ENCODE measurements at places on chromosomes 7 and 10. TPM values are rescaled to one million over a fixed set of nuclear protein-coding genes. Genes with fewer than 3 reads are reported as not detected.

Gene PRLHR
- not detected for total RNA-seq

Gene NME8
- 1.5 TPM for total RNA-seq

Gene TPK1
- 8.8 TPM for total RNA-seq

Gene ITIH5
- total RNA-seq = not detected

Gene KCNMA1
- 16.4 TPM for total RNA-seq

Gene RBP4
- not detected for total RNA-seq

Gene PHF14
- 25.3 TPM for total RNA-seq

Gene GIMAP6
- total RNA-seq = not detected

Gene TAS2R5
- total RNA-seq = 4.7 TPM

Gene PLEKHS1
- total RNA-seq = not detected

Gene INA
- total RNA-seq = not detected

Gene WDR86
- total RNA-seq = not detected

Gene OR2A12
- not detected for total RNA-seq

Gene SEMA3A
- total RNA-seq = 3.2 TPM

Gene EPO
- not detected for total RNA-seq

Gene PRKCQ
- 0.52 TPM for total RNA-seq

Gene ZNF680
- total RNA-seq = 6.0 TPM

Gene CRHR2
- not detected for total RNA-seq

Gene IFIT1B
- total RNA-seq = not detected

Gene ALDH18A1
- total RNA-seq = 91.0 TPM

Gene CYP26C1
- total RNA-seq = 0.14 TPM

Gene ATOH7
- total RNA-seq = not detected

Gene ZNRF2
- total RNA-seq = 10.2 TPM

Gene SKIDA1
- total RNA-seq = 0.56 TPM

Gene PRR15
- 8.0 TPM for total RNA-seq

Gene FFAR4
- not detected for total RNA-seq

Gene CLRN3
- total RNA-seq = not detected

Gene ACSM6
- not detected for total RNA-seq

Gene PNLIPRP2
- total RNA-seq = not detected

Gene PALS2
- 45.9 TPM for total RNA-seq

Gene HYAL4
- total RNA-seq = not detected

Gene LGI1
- total RNA-seq = not detected

Gene SHH
- total RNA-seq = not detected

Gene ZEB1
- 20.6 TPM for total RNA-seq

Gene AKR1D1
- total RNA-seq = not detected

Gene CYP2C8
- not detected for total RNA-seq

Gene FOXI2
- not detected for total RNA-seq

Gene CFAP69
- total RNA-seq = 3.7 TPM

Gene BTBD16
- total RNA-seq = not detected

Gene FBXL13
- total RNA-seq = 0.74 TPM

Gene KCTD7
- total RNA-seq = 5.5 TPM

Gene EMX2
- not detected for total RNA-seq

Gene HOXA9
- 6.9 TPM for total RNA-seq
